ENCODE measurements at places on chromosomes 11 and 22.

DNA sequence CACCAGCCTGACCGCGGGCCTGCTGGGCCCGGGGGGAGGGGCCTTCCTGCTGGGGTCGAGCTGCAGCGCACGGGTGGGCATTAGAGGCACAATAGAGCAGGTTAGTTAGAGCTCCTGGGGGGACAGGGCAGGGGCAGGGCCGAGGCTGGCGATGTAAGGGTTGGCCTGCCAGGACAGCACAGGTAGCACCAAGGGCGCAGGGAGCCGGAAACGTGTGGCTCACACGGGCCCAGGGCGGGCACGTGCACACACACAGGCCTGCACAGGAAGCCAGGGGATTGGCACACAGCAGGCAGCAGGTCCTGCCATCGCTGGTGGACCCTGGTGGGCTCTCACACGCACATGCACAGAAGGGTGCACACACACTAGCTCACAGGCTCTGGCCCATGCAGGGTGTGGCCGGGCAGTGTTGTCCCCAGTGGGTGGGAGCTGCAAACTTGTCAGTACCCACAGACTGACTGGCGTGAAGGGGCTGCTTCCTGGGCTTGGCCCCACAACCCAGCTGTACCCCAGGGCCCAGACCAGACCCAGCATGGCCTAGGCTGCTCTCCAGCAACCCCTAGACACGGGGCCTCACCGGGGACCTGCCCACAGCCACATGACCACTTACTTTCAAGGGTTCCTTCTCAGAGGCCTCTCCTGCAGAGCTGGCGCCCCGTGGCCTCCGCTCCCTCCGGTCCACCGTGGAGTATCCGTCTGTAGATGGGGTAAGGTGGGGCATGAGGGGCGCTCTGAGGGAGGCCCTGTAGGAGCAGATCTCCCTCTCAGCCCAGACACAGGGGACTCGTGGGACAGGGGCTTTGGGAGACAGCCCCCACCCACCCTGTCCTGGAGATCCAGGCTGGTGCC is 29.9 kb upstream of the TXNRD2 start:
- no peak for DNase-seq

- no peak for DNase-seq
Observed at GRCh38 chr11:89625171-89625570, 84.9 kb upstream of the TRIM77 start.

- DNase-seq: no peak
Observed at GRCh38 chr11:132408877-132409276, 1038.5 kb downstream of the NTM start.

DNA sequence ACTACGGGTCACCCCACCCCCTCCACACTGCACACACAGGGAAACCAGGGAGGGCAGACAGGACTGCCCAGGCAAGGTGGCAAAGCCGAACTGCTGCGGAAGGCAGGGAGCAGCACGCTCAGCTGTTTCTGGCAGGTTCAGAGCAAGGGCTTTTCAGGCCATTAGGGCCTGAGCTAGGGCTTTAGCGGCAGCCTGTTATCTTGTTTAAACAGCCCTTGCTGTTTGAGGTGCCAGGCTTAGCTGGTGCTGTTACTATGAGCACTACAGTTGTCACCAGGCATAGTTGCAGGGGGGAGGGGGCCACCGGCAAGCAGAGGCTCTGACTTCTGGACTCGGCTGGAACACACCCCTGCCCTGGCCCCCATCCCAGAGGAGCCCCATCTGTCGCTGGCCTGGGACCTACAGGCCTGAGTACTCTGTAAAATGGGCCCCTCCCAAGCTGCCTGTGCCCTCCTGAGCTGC is 34.9 kb downstream of the RSPH14 start:
- no peak for DNase-seq

- no peak for DNase-seq
Observed at GRCh38 chr11:68498903-68499883, 38.6 kb downstream of the PPP6R3 start.

GRCh38 chr11:65002706-65003105 is 5.9 kb upstream of the BATF2 start:
- DNase-seq: no peak

DNA sequence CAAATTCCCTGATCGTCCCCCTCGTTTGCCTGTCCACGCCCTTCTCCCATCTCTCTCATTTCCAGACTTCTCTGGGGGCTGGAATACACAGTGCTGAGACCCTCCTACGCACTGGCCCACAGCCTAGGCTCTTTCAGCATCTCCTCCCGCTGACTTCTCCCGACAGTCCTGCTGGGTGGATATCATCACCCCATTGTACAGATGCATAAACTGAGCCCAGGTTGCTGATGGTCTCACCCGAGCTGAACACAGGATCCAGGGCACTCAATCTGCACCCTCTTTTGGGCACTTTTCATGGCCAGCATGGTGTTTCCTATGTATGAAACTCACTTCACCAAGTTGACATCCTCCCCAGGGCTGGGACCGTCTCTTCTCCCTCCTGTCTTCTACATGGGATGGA is 31.7 kb upstream of the PICK1 start:
- DNase-seq: no peak

DNA sequence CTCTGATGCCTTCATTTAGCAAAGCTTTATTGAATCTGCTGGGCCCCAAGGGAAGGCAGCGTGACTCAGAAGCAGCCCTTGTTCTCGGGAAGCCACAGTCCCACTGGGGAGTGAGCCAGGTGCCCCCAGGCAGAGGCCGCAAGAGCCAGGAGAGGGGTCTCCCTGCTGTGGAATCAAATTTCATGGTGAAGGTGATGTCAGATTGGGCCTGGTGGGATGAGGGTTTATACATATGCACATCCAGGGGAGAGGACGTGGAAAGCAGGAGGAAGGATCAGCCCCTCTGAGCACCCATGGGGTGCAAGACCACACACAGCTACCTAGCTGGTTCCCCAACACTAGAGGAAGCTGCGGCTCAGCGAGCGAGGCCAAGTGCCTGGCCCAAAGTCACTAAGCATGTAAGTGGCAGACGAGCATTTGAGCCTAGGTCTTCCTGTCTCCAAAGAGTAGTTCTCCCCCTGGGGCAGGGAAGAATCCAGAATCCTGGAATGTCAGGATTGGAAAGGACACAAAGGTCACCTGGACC is 2.0 kb downstream of the SYNGR1 start:
- DNase-seq: peak; percentile 74

- DNase-seq: peak; percentile 46
Observed at GRCh38 chr22:32202539-32203180, 2.2 kb downstream of the RFPL2 start.

GRCh38 chr11:1230456-1231395 is 7.9 kb downstream of the MUC5B start:
- DNase-seq: no peak

DNA sequence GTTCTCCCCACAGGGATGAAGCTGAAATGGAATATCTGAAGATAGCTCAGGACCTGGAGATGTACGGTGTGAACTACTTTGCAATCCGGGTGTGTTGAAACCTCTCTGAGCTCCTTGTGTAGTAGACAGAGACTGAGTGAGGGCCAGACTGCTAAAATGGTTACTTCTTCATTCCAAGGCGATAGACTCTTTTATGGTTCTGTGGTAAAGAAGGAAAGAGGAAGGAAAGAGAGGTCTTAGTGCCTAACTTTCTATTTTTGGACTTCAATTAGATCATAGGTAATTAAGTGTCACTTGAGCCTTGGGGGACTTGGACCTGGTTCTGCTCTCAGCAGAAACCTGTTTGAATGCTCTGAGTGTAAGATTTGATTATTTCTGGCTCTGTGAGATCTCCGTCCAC is 54.7 kb downstream of the NF2 start:
- DNase-seq: no peak

DNA sequence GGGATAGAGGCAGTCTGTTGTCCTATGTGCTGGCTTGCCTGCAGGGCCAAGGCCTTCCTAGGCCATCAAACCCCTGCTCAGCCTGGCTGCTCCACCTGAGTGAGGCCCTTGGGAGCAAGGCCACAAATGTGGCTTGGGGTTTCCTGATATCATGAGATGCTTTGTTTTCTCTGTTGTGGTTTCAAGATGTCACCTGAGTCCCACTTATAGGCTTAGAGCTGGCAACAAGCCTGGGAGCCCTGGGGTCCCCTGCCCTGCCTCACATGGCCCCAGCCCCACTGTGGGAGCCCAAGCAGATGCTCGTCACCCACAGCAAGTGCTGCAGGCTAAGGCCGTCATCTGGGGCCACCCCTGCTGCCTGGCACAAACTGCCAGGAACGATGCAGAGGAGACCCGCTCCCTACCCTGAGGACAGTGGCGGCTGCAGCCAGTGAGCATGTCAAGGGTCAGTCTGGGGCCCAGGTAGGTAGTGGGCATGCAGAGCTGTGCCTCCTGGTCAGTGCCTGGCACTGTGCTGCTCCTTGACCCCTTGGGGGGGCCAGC is 75.4 kb upstream of the KCNQ1OT1 start:
- DNase-seq: peak; percentile 35

All from activated naive CD8-positive, alpha-beta T cell treated with anti-CD3 and anti-CD28 coated beads, Interleukin-2, amount 10 ng/mL, durations not matched to agents 7 days and 5 days (primary cell).